GM12865 (cell line): ENCODE measurements at places on chromosomes 11 and 22.

DNA sequence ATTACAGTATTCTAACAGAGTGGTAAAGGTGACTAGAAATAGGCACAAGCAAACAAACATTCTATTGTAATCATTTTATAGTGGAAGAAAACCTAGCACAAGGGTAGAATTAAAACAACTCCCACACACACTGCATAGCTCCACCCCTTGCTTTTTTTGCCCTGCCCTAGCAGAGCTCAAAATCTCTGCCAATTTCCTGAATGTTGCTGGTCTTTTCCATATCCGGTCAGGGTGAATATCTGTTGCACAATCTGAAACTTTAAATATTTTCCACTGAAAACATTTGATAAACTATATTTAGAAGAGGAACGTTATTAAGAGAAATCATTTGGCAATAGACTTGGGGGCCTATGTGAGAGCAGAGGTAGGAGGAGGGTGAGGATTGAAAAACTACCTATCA is 2.7 kb downstream of the SPA17 start:
- DNase-seq = no peak

DNA sequence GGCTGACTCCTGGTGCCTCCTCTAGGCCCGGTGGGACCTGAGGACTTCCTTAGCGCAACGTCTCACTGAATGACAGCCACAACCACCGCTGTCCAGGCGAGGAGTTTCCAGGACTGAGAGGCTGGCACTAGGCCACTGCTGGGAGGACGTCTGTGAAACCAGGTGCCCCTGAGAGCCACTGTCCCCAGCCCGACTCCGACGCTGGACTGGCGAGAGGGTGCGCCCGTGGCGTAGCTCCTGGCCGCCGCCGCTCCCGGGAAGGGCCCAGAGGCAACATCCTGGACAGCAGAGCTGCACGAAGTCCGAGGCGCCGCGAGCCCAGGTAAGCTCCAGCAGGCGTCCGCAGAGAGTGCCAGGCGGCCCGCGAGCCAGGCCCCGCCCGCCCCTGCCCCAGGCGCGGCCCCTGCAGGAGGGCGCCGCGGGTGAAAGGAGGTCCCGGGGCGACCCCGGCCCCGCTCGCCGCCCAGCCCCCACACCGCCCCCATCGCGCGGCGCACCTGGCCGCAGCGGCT is 525 bp downstream of the DGCR2 start:
- DNase-seq = peak; percentile 53

- no peak for DNase-seq
Measured at GRCh38 chr11:27413218-27413617, 50.2 kb upstream of the CCDC34 start.

DNA sequence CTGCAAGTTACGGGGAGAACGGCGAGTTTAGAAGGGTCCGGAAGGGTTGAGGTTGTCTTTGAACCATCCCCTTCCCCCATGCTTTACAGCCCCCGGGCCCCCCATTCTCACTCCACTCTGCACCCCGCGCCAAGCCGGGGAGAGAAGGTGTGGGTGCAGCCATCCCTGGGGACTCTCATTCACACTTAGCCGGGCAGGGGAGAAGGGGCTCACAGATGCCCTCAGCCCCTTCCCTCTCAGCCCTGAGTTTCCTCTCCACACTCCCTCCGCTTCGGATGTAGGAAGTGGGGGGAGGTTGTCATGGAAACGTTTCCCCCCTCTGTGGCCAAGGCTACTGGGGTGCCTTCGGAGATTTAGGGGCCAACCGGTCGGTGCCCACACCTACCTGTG is 334 bp downstream of the CADM1 start:
- DNase-seq = no peak

- no peak for DNase-seq
Measured at GRCh38 chr22:41023299-41023623, 69.1 kb upstream of the EP300 start.
